NCI-H1436 treated with DMSO at 0.1 percent for 48 hours (cell line): ENCODE measurements at places on chromosomes 12 and 14.

DNA sequence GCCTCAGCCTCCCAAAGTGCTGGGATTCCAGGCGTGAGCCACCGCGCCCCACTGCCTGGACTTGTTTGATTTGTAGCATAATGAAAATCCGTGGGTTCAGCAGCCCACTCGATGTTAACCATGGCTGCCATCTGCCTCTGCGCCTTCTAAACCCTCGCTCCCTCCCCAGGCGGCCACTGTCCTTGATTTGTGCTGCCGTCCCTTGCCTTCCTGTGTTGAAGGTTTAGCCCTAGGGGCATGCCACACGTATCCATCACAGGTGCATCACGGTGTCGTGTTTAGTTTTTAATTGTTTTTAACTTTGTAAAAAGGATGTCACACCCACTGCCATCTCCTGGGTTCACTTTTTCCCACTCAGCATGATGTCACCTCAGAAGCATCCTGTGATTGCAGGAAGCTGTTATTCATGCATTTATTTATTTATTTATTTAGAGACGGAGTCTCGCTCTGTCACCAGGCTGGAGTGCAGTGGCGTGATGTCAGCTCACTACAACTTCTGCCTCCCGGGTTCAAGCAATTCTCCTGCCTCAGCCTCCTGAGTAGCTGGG is 24.5 kb upstream of the ULK1 start:
- DNase-seq = no peak

GRCh38 chr14:45650754-45651153 is 397.8 kb upstream of the MIS18BP1 start:
- DNase-seq = no peak

DNA sequence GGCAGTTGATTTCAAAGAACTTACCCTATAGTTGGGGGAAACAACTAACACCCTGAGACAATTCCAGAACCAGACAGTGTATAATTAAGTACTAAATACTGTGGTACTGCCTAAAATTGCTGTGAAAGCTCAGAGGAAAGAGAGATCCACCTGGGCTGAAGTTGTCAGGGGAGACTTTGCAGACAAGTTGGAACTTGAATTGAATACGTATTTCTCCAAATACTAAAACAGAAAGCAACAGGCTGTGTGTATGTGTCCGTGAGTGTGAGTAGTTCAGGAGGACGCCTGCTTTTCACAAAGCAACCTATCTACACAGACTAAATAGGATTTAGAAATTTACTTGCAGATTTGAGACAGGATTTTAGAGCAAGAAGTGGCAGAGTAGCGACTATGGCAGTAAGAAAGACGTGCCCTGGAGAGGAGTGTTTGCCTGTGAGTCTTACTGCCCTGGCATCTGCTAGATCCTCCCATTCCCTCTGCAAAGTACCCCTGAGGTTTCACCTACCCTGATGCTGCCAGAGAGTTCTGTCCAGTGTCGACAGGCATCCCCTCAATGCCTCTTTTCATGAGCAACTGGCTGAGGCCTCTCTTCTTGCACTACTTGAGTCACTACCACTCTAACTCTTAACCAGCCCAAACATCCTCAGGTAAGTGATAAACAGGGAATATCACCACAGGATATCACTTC is 37.4 kb upstream of the BMP4 start:
- DNase-seq = no peak

GRCh38 chr12:109814600-109815150 is 18.5 kb downstream of the TRPV4 start:
- no peak for DNase-seq

DNA sequence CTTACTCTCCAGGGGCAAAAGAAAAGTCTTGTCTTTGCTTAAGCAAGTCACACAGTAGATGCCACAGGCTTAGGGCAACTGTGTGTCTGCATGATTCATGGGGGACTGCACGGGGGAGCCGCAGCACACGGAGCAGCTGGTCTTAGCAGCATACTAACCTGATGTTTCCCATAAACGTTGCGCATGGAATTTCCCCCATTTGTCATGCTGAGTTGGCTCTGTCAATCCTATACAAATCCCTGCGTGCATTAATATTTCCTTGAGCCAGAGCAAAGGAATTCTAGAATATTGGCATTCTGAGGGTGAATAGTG is 71.2 kb downstream of the SAMD4A start:
- no peak for DNase-seq

- DNase-seq = no peak
Observed at GRCh38 chr14:100386846-100387245, 63.7 kb downstream of the SLC25A47 start.

DNA sequence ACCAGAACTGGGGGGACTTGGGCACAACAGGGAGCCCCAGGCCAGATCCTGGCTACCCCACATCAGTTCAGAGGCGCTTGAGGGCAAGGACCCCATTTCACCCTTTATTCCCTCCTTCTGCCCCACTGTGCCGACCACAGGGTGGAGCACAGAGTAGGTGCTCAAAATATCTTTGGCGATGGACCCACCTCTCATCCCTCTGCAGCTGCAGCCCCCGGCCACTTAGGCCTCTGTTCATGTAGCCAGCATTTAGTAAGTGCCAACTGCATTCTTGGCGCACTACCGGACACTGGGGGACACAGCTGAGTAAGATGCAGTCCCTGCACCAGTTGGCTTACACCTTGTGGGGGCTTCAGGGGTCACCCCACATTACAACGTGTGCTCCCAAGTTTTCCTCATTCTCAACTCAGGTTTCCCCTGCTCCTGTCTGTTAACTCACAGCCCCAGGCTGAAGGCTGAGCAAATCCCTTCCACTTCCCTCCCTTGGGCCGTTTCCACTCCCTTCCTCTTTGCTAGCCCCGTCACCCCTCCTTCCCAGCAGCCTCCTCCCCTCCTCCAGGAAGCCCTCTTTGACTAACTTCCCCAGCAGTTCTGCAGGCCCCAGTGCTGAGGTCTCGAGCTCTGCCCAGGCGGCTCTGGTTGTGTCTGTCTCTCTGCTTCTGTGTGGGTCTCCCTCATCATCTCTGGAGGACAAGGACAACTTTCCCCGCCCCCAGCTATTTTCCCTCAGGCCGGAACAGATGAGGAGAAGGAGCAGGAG is 26.5 kb downstream of the KRT80 start:
- no peak for DNase-seq

DNA sequence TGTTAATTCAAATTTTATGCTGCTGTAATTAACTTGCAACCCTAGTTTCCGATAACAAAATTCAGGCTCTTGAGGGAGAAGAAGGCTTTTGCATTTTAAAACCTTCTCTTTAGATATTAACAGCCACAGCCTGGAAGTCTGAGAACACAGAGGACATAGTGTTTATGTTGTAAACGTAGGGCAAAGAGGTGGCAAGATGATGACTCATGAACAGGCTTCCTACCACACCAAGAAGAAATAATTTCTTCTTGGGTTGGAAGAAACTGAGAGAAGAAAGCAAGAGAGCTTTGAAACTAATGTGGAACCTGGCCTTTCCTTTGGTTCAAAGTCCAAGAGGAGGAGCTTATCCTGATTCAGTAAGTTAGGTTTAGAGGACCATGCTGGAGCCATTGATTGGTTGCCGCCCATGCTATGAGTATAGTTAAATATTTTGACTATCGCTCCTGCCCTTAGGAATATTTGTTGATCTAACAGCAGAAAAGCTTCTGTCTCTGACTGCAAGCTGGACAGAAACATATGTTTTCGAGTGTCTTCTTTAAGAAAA is 31.8 kb downstream of the CCDC198 start:
- no peak for DNase-seq

GRCh38 chr12:18882690-18883089 is 144.8 kb downstream of the CAPZA3 start:
- no peak for DNase-seq

DNA sequence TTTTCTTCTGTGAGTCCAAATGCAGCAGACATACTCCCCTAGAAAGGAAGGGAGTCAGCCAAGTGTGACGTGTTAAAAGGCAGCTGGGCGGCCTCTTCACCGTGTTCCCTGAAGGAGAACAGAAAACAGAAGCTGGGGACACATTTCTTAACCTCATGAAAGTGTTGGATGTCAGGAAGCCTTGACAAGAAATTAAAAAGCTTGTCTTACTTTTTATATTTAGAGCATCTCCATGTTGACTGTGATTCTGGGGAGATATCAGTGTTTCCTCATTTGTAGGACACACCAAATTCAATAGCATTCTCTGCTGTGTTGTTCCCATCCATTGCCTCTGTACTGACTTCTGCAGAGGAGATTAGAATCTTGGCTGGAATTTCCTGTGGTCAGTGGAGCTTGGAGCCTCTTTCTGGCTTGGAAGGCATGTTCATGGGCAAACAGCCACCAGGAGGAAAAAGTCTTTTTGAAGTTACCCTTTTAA is 93.7 kb downstream of the RMST start:
- DNase-seq = no peak

DNA sequence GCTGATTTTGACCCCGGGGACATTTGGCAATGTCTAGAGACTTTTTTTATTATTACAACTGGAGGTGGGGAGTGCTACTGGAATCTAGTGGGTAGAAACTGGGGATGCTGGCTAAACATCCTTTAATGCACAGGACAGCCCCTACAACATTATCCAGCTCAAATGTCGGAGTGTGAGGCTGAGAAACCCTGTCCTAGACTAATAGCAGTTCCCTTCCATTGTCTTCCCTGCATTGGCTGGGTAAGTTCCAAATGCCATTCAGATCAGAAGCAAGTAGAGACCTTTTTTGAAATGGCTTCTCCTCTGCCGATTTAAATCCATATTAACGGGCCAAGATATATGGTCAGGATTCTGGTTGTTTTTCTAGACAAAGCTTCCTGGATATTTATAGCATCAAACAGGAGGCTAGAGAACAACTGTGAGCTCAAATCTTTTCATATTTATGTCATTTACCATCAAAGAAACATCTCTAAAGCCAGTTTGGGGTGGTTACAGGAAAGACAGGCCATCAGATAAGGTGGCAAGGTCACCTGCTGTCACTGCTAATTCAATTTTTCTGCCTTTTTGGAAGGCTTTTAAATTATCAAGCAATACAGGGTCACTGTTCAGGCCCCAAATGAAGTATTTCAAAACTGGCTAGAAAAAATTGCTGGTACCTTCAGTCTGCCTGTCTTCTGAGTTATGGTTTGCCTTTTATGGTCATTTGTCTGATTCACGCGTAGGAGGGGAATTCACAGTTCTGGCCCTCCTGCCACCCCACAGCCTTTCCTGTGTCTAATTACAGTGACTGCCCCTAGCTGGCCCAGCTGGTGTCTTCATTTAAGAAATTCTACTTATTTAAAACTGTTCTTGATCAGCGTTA is 20.1 kb upstream of the AKAP5 start:
- no peak for DNase-seq

- DNase-seq = no peak
Observed at GRCh38 chr14:49401373-49401772, 184.8 kb downstream of the RPS29 start.

GRCh38 chr14:81826081-81826480 is 292.4 kb upstream of the SEL1L start:
- no peak for DNase-seq

DNA sequence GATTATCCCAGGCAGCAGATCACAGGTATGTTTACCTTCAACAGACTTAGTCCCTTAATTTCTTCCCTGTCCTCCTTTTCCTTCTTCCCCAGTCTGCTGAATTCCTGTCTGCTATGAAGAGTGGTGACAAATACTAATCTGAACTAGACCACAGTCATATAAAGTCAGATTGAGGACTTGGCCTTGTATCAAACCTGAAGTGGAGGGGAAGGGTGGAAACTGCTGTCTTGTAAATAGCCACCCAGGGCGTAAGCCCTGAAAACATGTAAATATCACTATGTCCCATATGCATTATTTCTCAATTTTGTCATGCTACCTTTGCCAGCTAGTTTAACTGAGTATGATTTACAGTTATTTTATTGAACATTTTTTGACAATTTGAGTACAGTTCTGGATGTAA is 368.0 kb downstream of the CCDC91 start:
- no peak for DNase-seq

- no peak for DNase-seq
Observed at GRCh38 chr12:69388371-69388770, 28.8 kb downstream of the YEATS4 start.

DNA sequence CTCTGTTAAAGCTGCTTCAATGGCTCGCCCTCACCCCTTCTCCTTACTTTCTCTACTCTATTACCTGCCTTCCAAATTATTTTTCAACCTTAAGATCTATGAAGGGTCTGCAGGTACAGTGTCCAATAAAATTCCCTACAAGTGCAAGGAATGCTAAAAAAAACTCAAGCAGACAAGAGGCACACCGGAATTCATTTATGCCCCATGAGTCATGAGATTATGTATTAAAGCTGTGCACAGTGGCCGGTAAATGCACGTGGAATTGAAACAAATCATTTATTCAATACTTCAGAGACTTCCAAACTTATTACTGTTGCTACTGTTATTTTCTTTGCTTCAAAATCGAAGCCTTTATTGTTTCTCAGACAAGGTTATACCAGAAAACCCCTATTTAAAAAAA is 68.4 kb downstream of the ST8SIA1 start:
- DNase-seq = no peak

DNA sequence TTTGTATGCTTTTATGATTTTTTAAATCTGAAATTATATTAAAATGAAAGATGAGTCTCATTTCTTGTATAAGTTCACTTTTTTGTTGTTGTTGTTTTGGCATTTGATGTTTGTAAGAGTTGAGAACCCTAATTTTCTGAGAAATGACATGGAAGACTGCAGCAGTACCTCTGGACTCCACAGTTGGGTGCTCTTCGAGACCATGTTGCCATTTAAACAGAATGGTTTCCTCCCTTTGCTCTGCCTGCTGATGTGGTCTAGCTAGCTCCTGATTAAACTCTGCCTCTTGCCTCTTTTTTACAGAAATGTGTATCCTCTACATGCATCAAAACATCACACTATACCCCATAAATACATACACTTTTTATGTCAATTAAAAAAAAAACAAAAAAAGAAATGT is 5.8 kb upstream of the LTA4H start:
- DNase-seq = no peak

GRCh38 chr12:89059056-89059455 is 293.2 kb downstream of the DUSP6 start:
- DNase-seq = no peak

- DNase-seq = no peak
Observed at GRCh38 chr12:90974286-90974685, 19.3 kb upstream of the CCER1 start.

GRCh38 chr14:42299692-42300091 is 693.0 kb downstream of the LRFN5 start:
- DNase-seq = no peak

GRCh38 chr12:109652233-109652976 is 61.2 kb upstream of the FAM222A start:
- no peak for DNase-seq

DNA sequence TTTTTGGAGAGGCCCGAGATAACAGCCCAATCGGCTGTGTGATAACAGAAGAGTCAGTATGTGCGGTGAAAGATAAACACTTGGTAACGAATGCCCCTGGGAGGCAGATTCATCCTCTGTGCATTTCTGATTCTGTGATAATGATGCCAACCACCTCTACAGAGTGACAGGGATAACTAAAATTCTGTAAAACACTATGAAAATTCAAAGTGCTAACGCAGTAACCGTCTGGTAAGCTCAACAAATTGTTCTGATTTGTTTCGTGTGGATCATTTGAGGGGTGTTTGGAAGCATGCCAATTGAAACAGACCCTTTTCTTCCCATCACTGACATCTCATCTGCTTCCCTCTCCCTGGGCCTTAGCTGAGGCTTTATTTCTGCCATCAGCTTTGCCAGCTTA is 76.3 kb downstream of the ESR2 start:
- DNase-seq = no peak

GRCh38 chr12:9856151-9856550 is 13.0 kb downstream of the CLEC2B start:
- no peak for DNase-seq
